Glutamatergic neuron (in vitro differentiated cells): ENCODE measurements at places on chromosomes 1 and 21.

DNA sequence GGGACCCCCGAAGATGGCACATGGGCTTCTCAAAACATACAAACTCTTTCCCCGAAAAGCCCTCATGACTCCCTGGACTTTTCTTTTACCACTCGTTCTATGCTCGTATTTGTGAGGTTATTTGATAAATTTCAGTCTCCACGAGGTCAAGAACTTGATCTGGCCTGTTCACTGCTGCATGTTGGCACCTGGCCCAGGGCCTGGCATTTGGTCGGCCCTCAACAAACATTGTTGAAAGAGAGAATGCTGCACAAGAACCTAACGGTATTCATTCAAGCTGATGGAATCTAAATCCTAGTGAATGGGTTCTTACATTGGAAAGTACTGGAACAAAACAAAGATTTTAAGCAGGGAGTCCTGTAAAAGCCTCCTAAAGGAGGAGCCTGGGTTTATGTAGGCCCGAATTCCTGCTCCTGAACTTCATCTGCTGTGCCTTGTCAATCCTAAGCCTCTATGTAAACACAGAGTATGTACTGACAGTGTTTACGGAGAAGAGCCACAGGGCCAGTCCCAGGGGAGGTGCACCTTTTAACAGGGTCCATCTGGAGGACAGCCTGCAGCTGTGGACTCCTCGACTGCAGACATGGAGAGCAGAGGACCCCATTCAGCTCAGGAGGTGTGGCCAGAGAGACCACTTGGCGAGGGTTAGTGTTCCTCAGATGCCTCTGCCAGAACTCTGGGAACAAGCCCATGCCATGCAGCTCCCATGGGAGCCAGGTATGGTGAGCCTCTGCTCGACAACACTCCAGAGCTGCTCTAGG, 46.9 kb downstream of the L1TD1 start:
- peak; percentile 24 for DNase-seq

GRCh38 chr1:184215274-184215925, 163.9 kb downstream of the TSEN15 start:
- no peak for DNase-seq

GRCh38 chr1:26274801-26275425, 5.0 kb upstream of the SH3BGRL3 start:
- no peak for DNase-seq

- no peak for DNase-seq
Measured at GRCh38 chr1:117673405-117673804, 67.6 kb downstream of the TENT5C start.

- DNase-seq: no peak
Measured at GRCh38 chr21:22554690-22555316, 1556.6 kb downstream of the NCAM2 start.

- DNase-seq: no peak
Measured at GRCh38 chr21:15066123-15066575, 1.3 kb upstream of the NRIP1 start.

DNA sequence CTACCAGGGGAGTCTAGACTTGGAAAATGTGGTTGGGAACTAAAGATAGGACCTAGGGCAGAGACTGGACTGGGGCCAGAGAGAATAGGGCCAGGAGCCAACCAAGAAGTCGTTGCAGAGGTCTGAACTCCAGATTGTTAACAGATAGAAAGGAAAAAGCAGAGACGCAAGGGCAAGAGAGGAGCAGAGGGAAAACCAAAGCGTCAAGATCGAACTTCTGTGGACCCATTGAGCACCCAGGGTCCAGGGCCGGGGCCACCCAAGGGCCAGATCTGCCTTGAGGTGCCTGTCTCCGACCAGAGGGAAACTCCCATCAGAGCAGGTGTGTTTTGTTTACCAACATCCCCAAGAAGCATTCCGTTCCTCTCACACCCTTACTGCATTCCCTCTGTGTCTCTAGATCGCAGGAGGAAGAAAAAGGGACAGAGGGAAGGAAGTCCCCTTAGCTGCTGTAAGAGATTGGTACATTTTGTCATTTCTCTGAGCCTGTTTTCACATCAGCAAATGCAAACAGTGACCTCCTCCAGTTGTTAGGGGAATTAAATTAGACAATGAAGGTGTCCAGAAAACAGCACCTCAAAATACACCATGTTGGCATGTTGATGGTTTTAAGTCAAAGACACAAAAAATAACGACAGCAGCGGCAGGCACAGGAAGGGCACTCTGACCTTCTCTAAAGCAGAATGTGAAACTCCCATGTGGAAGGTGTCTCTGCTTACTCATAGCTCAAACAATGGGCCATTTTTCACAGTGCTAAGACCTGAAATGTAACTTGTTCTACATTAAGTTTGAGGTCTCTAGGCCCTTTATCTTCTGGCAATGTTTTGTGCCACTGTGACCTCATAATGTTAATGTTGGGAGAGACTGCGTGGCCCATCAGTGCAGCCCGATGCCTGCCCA, 105.8 kb upstream of the RAB4A start:
- no peak for DNase-seq

DNA sequence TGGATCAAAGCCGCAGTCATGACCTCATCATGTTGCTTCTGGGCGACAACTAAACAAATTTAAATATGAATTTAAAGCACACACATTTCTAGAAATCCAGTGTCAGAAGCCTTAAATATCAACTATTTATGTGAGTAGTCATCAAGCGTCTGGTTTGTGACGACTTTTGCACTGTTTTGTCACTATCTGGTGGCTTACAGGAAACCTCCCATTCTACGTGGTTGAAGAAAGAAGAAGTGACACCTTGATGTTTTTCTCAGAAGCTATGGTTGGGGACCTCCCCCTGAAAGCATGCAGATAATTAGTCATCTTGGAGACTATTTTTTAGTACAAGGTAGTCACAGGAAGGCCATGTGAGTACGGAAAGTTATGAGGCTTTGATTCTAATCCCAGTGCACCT, 58.5 kb downstream of the TENT5C start:
- no peak for DNase-seq

DNA sequence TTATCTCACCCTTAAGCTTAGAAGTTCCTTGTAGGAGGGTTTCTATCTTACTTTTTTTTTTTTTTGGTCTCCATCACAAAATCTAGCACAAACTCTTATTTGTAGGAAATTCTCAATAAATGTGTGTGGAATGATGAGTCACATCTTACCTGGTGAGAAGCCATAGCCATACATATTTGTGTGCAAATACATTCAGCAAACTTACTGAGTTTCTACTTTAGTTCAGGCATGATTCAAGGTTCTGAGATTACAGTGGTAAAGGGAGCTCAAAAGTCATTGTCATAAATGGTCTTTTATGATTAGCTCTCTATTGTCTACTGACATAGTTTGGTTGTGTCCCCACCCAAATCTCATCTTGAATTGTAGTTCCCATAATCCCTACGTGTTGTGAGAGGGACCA, 193.1 kb upstream of the UBE2U start:
- DNase-seq: no peak

- DNase-seq: no peak
Measured at GRCh38 chr1:182974506-182975191, 21.7 kb upstream of the SHCBP1L start.

- DNase-seq: no peak
Measured at GRCh38 chr21:34688715-34689114, 19.9 kb downstream of the CLIC6 start.

GRCh38 chr1:241213139-241213538, 143.9 kb downstream of the RGS7 start:
- DNase-seq: no peak

- DNase-seq: no peak
Measured at GRCh38 chr1:87344231-87344630, 15.6 kb downstream of the LMO4 start.

- no peak for DNase-seq
Measured at GRCh38 chr1:212295579-212295978, 10.4 kb downstream of the PPP2R5A start.

- DNase-seq: no peak
Measured at GRCh38 chr1:197671140-197671539, 104.1 kb downstream of the DENND1B start.

- peak; percentile 23 for DNase-seq
Measured at GRCh38 chr21:46205166-46205565, 20.9 kb upstream of the SPATC1L start.

DNA sequence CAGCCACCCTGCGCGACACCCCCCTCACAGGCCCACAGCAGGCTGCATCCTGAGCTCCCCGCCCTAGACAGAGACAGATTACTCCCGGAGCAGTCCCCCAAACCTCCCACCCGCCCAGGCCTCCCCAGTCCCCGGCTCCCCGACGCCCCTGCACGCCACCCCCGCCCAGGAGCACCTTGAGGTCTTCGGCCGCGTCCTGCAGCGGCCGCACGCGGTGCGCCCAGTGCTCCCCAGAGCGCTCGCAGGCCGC, 731 bp downstream of the TRIM11 start:
- no peak for DNase-seq

DNA sequence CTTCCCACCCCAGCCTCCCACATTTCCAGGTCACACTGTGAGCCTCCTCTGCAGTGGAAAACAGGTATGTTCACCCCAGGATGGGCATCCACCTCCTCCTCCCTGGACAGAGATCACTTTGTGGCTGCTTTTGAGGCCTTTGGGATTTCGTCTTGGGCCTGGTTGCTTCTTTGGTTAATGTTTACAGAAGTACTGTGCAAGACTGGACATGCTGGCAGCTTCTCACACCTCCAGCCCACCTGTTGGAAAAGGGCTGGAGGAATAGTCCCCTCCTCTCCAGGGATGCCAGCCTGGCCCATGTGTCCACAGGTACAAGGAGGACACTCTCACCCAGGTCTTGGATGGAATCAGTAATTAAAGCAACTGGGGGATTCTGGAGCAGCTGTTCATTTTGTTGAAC, 56.1 kb downstream of the KAZN start:
- no peak for DNase-seq

DNA sequence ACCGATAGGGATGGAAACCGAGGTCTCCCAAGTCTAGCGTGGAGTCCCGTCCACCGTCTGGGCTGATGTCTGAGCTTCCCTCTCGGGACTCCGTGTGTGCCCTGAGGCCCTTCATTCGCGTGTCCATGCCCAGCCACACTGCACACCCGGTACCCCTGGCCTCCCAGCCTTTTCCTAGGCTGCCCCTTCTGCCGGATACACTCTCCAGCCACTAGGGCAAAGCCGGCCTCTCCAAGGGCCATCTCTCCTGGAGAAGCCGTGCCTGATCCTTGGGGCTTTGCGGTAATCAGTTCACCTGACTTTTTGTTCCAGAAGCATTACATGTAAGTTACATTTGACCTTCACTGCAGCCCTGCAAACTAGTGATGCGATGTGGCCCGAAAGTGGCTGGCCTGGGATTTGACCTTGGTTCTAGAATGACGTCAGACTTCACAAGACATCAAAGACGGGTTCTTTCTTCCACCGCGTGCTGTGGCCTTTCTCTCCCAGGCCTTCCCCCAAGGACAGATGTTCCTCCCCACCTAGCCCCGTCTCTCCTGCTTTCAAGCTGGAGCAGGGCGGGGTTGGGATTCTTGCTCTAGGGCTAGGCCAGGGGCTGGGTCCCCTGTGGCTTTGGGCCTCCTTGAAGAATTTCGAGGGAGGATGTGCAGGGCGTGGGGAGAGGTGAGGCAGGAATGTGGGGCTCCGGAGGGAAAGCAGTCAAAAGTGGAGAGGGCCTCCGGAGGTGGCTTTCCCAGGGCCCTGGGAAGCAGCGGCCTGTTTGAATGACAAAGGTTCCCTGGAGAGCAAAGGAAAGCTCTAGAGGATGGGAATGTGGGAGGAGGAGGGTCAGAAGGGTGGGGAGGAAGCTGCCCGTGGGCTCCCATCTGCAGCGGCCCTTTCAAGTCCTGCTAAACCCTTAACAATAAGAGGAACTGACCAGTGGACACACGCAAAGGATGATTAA, 49.7 kb upstream of the SLC2A1 start:
- peak; percentile 50 for DNase-seq

DNA sequence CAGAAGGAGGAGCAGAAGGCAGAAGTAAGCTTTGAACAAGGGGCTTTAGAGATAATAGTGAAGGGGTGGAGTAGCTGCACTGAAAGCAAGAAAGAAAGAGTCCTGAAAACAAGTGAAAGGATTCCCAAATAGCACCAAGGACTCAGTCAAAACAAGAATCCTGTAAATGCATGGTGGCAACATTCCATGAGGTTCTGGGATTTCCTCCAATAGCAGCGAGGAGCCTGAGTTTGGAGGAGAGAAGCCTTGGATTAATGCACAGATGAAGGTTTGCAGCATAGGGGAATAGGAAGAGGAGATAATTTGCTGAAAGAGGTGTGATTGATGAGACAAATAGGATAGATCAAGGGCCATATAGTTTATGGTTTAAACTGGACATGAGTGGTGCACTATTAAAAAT, 10.9 kb downstream of the KRTAP22-2 start:
- no peak for DNase-seq

DNA sequence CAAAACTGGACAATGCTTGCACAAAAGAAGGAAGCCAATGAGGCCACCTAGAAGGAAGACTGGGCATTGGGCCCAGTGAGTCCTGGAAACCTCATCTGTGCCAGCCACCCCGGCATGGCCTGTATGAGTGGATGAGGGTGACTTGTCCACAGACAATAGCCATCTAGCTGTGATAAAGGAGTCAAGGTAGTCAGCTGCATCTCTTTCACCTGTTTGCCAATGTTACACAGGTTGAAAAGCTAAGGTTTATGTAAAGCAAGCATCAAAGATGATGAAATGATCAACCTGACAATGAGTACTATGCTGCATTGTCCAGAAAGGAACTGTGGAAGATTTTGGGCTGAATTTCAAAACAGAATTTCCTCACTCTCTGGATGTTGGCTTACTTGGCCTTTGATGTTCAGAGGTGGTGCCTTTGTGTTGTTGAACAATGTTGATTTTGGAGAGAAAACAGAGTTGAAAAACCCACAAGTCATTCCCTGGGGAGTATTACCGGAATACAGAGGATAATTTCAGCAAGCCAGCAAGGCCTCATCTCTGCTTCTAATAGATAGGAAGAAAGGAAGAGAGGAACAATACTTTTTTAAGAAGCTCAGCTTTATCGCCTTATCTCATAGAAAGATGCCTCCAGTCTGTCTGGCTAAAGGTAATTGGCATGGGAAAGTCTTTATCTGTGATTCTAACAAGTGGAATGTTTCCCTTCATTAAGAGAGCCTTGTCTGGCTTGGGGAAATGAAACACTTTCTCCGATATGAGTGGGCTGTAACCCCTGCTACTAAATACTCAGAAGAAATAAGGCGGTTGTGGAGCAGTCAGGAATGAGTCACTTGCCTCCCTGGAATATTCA, 11.4 kb upstream of the SELE start:
- no peak for DNase-seq

GRCh38 chr1:151106894-151107293, 36.3 kb downstream of the GABPB2 start:
- no peak for DNase-seq

DNA sequence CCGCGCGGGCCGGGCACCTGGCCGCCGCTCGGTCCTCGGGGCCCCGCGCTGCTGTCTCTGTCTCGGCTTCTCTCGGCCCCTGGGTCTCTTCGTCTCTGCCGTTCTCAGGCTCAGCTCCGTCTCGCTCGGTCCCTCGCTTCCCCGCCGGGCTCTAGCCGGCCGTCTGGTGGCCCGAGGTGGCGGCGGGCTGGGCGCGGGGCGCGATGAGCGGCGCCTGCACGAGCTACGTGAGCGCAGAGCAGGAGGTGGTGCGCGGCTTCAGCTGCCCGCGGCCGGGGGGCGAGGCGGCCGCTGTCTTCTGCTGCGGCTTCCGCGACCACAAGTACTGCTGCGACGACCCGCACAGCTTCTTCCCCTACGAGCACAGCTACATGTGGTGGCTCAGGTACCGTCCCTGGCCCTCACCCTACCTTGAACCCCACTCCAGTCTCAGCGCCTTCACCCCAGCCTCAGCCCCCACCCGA, 355 bp downstream of the SHISAL2A start:
- peak; percentile 57 for DNase-seq

GRCh38 chr1:25068829-25069228, 138.8 kb upstream of the RUNX3 start:
- DNase-seq: no peak

- DNase-seq: no peak
Measured at GRCh38 chr1:30919025-30919881, 10.7 kb upstream of the SDC3 start.

GRCh38 chr21:26892151-26892550, 46.9 kb upstream of the ADAMTS1 start:
- DNase-seq: no peak
